ENCODE measurements at places on chromosomes 4 and X.

DNA sequence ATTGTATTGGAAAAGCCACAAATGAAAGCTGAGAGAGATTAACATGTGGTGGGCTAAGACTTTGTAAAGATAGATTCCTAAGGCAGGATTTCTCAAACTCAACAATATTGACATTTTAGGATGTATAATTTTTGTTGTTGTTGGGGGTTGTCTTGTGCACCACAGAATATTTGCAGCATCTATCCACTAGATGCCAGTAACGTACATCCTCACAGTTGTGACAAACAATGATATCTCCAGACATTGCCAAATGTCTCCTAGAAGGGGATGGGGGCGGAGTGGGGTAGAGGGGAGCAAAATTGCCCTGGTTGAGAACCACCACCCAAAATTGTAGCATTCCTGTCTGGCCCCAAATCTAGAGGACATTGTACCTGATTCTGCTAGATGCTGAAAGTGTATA lies 14.7 kb upstream of the CBR4 start:
- peak; percentile 53 for DNase-seq

- no peak for DNase-seq
These were observed 215.7 kb upstream of the NEIL3 start for GRCh38 chr4:177093964-177094363.

DNA sequence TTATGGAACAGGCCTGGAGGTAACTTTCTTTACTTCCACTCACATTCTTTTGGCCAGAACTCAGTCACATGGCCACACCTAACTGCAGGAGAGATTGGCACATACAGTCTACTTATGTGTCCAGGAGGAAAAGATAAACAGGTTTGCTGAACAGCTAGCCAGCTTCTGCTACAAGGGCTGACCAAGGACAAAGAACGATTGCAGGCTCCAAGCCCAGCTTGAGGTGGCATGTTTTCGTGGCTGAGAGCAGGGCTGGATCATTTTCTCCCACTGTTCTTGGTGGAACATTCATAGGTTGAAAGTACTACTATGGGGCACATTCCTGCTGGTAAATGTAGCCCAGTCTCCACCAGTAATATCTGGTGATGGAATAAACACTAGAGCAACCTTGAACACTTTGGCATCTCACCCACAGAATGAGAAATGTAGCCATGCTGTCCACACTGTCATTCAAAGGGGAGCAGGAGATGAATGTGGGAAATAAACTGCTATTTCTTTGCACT lies 28.2 kb downstream of the NHS start:
- DNase-seq = no peak

DNA sequence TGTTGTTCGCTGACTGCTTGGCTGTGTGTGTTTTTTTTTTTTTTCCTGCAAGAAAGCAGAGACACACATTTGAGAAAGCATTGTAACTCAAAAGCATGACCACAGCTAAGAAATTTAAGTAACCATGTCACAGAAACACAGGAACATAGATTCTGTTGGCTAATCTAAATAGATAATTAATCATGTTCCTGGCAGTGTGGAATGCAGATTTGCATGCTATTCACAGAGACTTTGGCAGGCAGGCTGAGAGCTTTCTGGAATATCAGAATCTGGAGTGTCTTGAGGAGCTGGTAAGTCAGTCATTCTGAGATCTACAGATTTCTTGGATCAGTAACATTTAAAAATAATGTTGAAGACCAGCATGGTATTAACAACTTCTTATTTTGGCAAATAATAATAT lies 33.2 kb upstream of the SMS start:
- no peak for DNase-seq

DNA sequence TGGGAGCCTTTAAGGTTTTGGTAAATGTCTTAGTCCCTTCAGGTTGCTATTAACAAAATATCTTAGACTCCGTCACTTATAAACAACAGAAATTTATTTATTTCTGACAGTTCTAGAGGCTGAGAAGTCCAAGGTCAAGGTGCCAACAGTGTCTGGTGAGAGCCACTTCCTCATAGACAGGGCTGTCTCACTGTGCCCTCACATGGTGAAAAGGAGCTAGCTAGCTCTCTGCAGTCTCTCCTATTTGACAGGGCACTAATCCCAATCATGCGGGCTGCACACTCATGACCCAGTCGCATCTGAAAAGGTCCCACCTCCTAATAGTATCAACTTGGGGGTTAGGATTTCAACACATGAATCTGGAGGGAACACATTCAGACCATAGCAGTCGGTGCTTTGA lies 63.4 kb upstream of the KLF3 start:
- no peak for DNase-seq

- no peak for DNase-seq
These were observed 8.7 kb upstream of the GABRE start for GRCh38 chrX:151983186-151983585.

DNA sequence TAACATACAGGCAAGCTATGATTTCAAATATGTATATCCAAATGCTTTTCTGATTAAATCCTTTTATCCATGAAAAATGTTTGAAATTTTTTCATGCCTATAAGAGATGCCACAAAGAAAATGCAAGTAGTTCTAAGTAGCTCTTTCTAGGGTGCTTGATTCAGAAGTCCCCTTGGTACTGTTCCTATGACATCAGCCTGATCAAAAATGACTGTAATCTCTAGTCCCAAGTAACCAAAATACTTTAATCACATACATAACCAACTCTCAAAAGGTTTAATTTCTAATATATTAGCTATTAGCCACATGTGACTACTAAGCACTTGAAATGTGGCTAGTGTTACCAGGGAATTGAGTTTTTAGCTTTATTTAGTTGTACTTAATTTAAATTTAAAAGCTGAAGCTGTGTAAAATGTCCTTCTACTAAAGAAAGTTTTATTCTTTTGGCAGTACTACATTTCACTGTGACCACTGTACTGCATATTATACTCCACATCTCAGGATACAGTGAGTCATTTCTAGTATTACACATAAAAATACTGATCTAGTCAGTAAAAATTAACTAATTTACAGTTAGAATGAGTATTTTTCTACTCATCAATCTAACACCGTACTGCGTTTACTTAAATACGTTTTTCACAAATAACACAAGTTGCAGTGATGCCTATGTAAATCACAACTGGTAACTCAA lies 33.9 kb downstream of the FBXW7 start:
- DNase-seq = no peak

DNA sequence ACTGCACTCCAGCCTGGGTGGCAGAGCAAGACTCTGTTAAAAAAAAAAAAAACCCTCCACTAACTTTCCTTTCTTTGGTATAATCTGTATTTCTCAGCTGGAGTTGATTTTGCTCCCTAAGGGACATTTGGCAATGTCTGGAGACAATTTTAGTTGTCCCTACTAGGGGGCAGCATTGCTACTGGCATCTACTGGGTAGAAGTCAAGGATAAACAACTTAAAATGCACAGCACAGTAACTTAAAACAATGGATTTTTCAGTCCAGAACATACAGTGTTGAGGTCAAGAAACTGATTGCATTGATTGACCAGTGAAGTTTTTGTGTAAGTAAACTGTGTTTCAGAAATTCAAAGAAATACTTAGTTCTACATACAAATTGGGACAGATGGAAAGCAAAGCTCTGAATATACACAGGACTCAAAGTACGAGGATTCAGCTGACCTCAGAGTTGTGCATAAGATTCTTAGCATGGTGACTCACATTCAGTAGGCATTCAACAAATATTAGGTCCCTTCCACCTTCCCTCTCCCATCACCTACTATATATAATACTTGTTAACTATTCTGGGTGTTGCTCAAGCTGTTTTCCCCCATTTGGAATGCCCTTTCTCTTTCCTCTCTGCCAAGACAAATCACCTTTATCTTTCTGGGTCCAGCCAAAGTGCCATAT lies 8.8 kb downstream of the DDX53 start:
- peak; percentile 5 for DNase-seq

- DNase-seq = no peak
These were observed 23.3 kb downstream of the MAEA start for GRCh38 chr4:1312821-1313640.

DNA sequence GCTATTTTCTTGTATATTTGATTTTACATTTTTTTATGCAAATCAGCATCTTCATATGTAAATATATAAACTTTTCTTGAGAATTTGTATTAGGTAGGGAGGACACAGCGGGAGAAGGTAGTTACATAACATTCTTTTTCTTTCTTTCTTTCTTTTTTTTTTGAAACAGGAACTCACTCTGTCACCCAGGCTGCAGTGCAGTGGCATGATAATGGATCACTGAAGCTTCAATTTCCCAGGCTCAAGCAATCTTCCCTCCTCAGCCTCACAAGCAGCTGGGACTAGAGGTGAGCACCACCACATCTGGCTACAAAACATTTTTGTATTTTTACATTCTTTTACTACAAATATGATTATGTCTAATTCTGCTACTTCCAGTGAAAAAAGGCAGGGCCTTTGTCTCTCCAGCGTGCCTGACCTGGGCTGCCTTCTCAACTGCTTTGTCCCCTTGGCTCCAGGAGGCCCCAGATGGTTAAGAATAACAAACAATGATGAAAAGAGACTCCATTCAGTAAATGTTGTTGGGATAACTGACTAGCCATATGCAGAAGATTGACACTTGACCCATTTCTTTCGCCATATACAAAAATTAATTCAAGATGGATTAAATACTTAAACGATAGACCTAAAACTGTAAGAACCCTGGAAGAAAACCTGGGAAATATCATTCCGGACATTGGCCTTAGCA lies 46.5 kb upstream of the FAT4 start:
- no peak for DNase-seq

DNA sequence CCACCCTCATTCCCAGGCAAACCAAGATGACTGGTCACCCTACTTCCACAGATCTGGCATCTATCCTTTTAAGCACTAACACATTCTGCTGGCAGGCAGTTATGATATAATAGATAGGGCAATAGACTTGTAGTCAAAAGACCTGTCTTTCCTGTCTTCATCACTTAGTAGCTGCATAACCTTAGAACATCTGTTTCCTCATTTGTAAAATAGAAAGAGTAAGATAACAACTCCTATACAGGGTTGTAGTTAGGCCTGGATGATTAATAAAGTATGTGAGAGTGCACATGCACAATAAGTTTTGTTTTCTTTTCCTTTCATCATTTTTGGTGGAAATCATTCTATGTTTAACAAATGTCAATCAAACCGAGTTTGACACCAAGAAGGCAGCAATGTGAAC lies 72.1 kb downstream of the GPR82 start:
- DNase-seq = no peak

DNA sequence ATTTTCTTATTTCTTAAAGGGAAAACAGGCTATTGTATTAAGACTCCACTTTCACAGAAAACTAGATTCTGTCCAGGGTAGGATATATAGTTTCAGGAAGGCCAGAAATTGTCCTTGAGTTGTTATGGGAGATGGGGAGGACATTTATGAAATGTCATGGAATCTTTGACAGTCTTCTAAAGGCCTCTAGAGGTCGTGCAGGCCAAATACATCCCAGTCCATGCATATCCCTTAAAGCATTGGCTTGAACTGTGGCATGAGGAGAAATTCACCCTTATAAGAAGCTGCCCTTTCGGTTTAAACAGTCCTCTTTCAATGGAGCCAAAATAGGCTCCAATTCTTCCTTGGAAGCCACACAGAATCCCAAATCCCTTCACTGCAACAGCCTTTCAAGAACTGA lies 183.6 kb upstream of the NOCT start:
- no peak for DNase-seq

DNA sequence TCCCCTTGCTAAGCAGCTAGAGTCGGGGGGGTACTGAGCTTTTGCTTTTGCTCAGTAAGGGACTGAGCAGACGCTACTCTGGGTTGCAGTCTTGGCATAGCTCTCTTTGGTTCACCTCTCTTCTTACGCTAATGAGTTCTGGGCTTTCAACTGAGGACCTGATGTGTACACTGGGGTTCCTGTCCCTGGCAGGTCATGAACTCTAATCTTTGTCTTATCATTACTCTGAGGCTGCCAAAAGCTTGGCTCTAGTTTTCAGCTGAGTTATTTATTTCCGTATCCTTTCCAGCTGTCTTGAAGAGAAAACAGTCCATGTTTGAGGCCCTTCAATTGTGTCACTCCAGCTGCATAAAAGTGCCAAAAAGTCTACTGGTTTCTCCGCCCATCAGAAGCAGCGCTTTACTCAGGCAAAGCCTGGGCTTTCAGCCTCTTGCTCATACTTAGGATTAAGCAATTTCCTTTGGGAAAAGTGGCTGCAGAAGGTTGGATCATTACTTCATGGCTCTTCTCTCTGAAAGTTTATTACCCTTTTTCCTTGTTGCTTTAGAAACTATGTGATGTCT lies 121.0 kb upstream of the STOX2 start:
- no peak for DNase-seq

DNA sequence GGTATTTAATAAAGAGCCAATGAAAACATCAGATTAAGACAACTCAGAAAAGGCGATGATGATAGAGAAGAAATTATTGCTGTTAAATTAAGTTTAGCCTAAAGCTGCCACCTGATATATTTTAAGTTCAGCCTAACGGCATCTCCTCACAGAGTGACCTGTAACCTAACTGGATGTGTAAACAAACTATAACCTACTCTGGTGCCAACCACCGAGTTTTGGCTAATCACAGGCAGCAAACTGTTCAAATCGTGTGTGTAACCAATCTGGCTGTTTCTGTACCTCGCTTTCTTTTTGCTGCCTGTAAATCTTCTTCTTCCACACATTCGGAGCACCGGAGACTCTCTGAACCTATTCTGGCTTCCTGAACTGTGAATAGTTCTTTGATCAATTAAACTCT lies 37.8 kb upstream of the MED14 start:
- DNase-seq = no peak

- no peak for DNase-seq
These were observed 19.4 kb downstream of the BMP3 start for GRCh38 chr4:81049907-81050306.

- no peak for DNase-seq
These were observed 26.5 kb downstream of the HNRNPDL start for GRCh38 chr4:82403725-82404124.

DNA sequence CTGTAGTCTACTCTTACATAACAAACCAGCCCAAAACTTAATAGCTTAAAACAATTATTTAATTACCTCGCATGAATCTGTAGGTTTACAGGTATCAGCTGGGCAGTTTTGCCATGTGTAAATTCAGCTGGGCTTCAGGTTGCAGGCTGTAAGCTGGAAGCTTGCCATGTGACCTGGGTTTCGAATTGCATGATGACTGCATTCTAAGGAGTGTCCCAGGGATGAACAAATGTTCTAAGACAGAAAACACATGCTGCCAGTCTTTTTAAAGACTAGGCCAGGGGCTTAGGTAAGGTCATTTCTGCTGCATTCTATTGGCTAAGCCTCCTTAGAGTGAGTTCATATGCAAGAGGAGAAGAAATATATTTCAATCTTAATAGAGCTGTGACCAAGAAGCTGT lies 44.8 kb downstream of the GRIA2 start:
- DNase-seq = no peak

GRCh38 chr4:80263541-80264351 lies 2.7 kb upstream of the FGF5 start:
- DNase-seq = no peak

GRCh38 chr4:121877041-121877773 lies 6.9 kb upstream of the BBS7 start:
- DNase-seq = no peak

GRCh38 chrX:146054311-146054710 lies 236.7 kb downstream of the SLITRK2 start:
- no peak for DNase-seq

GRCh38 chr4:16183604-16184003 lies 42.7 kb downstream of the TAPT1 start:
- DNase-seq = no peak

- DNase-seq = no peak
These were observed 121.3 kb downstream of the PRKX start for GRCh38 chrX:3592184-3592583.

All from AML-193 (cell line).